ENCODE measurements at places on chromosomes 6 and 20.

- no peak for DNase-seq
These were observed 21.5 kb upstream of the BPIFB1 start for GRCh38 chr20:33261465-33261864.

- no peak for DNase-seq
These were observed 674.6 kb downstream of the PHF3 start for GRCh38 chr6:64310214-64310613.

DNA sequence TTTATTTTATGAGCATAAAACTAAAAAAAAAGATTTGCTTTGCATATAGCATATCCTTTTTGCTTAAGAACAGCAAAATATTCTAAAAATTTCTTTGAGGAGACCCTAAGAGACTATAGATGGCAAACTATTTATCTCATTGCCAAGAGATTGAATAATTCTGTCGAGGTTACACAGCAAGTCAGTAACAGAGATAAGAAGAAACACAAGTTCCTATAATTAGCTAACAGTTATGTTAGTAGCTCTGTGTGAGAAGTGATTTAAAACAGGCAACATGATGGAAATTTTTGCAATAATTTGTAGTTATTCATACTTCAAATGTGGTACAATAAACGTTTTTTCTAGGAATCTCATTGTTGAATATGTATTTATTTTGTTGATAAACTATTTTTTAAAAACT, 9.1 kb downstream of the LAMA2 start:
- DNase-seq, result no peak

DNA sequence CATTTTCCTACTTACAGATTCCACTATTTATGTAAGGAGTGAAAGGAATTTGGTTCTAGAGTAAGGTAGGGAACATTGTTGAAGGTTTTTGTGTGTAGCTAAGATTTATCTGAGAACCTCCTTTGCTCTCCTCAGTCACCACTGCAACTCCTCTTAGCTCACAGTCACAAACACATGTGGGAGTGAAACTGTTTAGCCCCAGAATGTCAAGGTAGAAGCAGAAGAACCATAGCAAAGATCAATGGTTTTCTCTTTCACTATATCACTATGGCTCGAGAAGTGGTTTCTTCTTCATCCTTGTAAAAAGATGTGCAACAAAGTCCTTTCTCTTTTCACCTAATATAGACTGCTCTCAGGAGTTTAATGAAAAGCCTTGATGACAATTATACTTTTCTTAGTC, 6.5 kb upstream of the DEFB112 start:
- DNase-seq, result no peak

DNA sequence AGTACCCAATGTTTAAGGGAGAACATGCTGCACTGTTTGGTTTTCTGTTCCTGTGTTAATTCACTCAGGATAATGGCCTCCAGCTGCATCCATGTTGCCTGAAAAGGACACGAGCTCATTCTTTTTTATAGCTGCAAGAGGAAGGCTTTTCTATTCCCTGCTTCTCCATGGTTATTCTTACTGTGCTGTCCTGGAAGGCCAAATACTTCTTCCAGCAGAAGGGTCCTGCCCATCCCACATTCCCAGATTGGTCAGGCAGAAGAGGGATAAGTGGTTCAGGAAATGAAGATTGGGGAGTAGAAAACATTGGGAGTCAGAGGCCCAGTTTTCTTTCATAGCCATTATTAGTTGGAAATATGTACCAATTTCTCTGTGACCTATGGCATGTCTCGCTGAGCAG, 122.4 kb downstream of the TCP11 start:
- DNase-seq, result no peak

DNA sequence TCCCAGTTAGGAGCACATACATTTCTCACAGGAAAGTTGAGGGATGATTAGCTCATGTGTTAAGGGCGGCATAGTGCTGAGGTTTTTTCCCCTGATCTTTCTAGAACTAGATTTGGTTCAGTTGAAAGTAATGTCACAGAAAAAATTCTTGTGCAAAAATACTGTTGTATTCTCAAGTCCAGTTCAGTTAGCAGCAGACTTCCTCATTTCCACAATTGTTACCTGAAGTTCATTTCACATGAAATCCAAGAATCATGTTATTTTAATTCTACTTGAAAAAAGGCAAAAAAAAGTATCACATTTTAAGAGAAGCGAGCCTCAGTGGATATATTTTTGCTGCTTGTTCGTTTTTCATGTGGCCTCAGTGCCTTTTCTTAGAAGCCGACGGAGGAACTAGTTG, 227.8 kb downstream of the TMEM242 start:
- DNase-seq, result no peak

- no peak for DNase-seq
These were observed 48.1 kb downstream of the CHMP4B start for GRCh38 chr20:33859157-33859695.

- no peak for DNase-seq
These were observed 78.1 kb upstream of the CD93 start for GRCh38 chr20:23164176-23164601.

DNA sequence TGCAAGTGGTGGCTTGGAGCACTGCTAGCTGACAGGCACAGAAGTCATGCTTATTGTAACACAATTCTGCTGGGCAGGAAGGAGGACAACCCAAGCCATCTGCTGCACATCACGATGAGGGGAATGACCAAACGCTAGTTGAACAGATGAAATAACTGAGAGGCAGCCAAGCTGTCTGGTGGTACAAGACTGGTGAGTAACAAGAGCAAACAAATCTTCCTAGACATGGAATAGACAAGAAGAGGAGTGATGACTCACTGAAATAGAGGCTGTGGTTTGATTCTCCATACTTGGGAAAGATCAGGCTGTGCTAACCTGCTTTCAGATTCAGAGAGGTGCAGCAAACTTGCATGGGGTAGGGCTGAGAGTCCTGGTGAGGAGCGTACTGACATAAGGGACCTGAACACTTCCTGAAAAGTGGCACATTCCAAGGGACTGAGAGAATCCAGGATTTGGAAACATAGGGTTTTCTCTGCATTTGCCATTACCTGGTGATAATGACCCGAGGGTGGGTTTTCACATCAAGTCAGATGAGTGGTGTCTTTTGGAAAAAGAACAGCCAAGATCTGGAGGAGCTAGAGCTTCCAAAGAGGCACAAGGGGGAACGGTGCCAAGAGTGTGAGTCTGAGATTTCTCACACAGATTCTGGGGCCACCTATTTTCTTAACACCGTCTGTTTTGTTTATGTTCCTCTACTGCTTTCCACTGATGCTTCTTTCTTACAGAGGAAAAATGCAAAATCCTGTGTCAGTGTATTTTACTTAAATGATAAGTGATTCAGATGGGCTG, 60.0 kb downstream of the PRL start:
- no peak for DNase-seq

GRCh38 chr20:47067776-47068175, 173.1 kb downstream of the EYA2 start:
- no peak for DNase-seq

GRCh38 chr6:109783250-109783986, 92.3 kb downstream of the FIG4 start:
- no peak for DNase-seq

DNA sequence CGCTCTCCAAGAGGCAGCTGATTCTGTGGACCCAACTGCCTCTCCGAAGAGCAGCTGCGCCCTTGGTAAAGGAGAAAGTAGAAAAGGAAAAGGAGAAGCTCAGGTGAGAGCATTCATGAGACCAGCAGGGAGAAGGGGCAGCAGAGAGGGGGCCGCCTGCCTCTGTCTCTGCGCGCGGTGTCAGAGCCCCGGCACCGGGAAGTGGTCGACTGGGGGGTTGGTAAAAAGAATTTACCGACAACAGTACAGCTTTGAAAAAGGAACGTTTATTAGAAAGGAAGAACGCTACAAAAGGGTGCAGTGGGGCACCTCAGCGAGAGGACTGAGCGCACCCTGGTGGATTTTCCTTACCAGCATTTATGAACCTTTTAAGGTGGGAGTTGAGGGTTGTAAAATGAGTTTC, 61.9 kb downstream of the GPR6 start:
- DNase-seq, result no peak

DNA sequence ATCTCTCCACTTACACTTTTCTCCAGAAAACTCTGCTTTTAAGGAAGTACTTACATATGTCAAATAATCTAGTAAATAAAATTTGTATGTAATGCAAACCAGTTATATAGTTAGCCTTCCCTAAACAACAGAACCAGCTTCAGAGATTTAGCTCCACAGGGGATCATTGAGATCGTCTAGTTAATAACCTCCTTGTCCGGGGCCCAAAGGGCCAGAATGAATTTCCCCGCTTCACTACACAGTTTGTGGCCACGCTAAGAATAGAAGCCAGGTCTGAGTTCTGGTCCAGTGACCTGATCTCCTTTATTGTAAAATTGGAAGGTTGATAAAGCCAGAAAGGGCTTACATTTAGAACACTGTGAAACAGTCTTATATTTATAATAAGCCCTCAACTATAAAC, 245.2 kb downstream of the TPBG start:
- DNase-seq, result no peak

DNA sequence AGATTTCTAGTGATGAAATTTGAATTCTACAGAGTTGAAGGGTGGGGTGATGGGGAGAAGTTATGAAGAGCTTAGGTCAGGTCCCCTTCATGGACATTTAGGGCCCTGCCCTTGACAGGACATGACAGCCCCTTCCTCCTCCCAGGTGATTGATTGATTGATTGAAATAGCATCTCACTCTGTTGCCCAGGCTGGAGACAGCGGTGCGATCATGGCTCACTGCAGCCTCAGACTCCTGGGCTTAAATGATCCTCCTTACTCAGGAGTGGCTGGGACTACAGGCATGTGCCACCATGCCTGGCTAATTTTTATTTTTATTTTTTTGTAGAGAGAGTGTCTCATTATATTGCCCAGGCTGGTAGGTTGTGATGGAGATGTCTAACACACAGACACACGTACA, 174.0 kb upstream of the RNF24 start:
- DNase-seq, result peak; percentile 45

GRCh38 chr6:143782481-143782880, 60.7 kb upstream of the LTV1 start:
- no peak for DNase-seq

DNA sequence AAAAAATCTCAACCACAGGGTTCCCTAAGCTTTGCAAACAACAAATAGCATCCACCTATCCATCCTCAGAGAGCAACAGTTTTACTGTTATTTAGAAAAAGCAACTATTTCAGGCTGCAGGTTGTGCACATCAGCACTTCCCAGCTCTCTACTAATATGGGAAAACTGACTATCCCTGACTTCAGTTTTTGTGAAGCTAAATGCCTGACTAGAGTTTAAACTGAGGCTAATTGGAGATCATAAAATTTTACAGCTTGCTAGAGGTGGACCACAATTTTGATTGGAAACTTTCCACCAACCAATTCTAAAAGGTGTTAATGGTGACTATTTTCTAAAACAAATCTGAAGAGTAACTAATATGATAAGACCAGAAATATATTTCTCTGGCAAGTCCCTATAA, 36.9 kb downstream of the HLA-DMB start:
- DNase-seq, result no peak

Data from posterior vena cava (tissue), 2 donors.